ENCODE measurements at places on chromosomes 12 and 14.
A peak's percentile ranks its signal among the peaks of the same experiment; 100 is the strongest.

DNA sequence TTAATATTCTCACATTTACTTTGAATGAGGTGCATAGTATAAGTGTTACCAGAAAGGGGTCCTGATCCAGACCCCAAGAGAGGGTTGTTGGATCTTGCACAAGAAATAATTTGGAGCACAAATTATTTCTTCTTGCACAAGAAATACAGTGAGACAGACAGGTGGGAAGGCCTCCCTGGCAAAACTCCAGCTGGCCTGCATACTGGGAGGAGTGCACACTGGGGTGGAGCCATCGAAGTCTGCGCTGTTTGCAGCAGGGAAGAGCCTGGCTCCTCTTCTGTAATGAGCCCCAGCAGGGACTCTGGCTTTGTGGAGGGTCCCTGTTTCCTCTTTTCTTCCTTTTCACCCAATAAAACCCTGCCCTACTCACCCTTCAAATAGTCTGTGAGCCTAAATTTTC is 141.6 kb downstream of the GLT1D1 start:
- DNase-seq, result peak; percentile 79

DNA sequence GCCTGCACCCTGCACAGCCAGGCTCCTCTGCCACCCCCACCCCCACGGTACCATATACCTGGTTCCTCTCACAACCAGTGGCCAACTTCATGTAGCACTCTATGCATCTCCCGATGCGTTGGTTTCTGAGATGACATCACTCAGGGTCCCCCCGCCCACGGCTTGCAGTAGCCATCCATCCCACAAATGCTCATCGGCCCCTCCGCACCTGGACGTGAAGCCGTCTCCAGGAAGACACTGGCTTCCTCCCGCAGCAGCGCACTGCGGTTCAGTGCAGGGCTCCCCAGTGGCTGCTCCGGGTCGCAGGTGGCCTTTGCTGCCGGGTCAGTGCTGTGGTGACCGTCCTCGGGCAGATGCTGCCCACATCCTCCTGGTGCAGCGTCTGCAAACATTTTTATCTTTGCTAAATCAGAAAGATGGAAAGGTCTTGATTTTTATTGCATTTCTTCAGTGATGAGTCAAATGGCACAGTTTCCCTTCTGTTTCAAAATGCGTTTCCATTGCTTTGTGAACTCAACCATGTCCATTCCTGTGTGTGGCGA is 27.5 kb upstream of the MMP17 start:
- DNase-seq, result no peak

GRCh38 chr12:105030820-105031807 is 45.0 kb downstream of the NOPCHAP1 start:
- no peak for DNase-seq

DNA sequence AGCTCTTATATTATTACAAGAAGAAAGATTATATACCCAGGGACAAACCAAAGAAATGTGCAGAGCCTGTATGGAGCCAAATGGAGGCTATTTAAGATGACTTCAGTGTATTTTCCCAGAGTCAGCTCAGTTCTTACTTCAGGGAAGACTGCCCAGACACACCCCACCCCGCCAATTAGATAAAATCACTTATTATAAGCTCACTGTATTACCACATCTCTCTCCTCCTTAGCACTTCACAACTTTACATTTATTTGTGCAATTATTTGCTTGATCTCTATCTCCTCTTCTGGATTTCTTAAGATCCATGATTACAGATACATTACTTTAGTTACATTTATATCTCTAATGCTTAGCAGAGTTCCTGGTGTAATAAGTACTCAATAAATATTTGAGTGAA is 24.7 kb upstream of the WDR89 start:
- DNase-seq, result no peak

DNA sequence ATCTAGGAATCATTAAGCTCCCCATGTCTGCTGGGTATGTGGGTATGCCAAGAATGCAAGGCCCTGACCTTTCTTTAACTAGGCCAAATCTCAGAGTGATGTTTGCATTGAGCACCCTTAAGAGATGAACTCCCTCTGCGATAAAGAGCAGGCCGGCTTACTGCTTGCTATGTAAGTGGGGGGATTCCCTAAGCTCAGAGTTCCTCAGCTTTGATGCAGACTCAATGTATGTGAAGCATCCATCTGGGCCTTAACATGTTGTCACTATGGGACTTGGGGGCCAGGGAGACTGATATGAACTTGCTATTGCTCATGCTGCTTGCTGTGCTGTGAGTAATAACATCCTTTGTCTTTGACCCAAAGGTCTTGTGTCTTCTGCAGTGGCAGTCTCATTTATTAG is 149.7 kb downstream of the C12orf75 start:
- no peak for DNase-seq

DNA sequence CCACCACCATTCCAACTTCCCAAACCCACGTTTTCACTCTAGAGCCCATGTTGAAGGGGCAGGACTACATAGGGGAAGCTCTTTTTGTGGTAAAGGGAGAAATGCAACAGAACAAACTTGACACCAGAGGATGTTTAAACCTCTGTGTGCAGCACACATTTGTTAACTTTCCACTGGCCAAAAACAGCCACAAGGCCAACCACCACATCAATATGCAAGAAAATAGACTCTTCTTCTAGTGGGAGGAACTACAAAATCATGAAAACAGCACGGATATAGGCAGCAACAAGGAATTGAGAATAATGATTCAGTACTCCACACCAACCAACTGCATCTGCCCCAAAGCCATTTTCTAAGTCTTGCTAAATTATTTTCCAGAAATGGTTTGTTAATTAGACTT is 66.3 kb upstream of the CEP83 start:
- DNase-seq, result no peak

DNA sequence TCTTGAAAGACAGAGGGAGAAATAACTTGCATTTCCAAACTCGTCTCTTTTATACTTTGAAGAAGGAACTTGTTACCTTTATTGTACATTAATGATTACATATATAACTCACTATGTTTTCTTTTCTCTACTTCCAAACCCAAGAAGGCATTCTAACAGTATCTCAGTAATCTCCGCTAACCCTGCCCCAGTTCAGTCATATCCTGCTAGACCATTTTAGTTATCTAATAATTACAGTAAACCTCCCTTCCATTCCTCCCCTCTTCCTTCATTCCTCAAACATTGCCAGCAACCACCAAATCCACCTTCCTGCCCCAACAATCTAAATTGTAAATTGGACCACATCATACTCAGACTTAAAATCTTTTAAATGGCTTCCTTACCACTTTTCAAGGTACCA is 30.6 kb downstream of the STK38L start:
- DNase-seq, result no peak

- no peak for DNase-seq
Measured at GRCh38 chr14:100199240-100199860, 39.6 kb upstream of the YY1 start.

- DNase-seq, result no peak
Measured at GRCh38 chr14:69687606-69688298, 76.4 kb downstream of the SUSD6 start.

DNA sequence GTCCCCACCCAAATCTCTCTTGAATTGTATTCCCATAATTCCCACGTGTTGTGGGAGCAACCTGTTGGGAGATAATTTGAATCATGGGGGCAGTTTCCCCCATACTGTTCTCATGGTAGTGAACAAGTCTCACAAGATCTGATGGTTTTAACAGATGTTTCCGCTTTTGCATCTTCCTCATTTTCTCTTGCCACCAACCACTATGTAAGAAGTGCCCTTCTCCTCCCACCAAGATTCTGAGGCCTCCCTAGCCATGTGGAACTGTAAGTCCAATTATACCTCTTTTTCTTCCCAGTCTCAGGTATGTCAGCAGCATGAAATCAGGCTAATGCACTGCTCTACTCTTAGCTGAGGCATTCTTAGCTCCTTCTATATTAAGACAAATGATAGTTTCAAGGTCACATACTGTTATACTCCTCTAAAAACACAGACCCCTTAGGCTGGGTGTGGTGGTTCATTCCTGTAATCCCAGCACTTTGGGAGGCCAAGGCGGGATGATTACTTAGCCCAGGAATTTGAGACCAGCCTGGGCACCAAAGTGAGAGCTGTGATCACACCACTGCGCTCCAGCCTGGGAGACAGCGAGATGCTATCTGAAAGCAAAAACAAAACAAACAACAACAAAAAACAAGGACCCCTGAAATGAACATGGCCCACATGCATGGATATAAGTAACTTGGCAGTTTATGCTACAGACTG is 3.6 kb downstream of the SCAF11 start:
- DNase-seq, result no peak

GRCh38 chr14:53020193-53020932 is 69.5 kb upstream of the FERMT2 start:
- DNase-seq, result no peak

- peak; percentile 84 for DNase-seq
Measured at GRCh38 chr12:12999959-13000615, at the start of gene HEBP1. Gene HEBP1 (minus strand): TSS chr12:13000265. CDS start chr12:13000114, 151 bp downstream.

DNA sequence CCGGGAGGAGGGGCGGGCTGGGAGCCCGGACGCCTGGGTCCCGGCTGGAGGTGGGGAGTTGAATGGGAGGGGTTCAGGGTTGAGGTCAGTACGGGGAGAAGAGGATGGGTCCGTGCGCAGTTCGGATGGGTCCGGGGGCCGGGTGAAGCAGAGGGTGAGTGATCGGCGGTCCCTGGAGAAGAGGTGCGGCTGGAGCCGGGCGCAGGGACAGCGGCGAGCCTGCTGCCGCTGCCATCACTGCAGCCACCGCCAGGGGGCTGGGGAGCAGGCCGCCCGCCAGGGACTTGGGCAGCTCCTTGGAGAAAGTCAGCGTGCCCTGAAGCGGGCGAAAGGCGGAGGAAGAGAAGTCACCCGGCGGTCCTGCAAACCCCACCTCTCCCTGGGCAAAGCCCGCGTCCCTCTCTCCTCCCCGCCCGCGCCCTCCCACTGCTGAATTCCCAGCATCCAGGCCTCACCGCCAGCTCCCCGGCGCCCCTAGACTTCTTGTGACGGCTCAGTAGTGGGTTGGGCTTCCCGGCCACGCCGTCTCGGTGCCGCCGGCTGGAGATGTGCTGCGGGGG is 6.0 kb upstream of the GPR84 start:
- DNase-seq, result peak; percentile 14

- DNase-seq, result no peak
Measured at GRCh38 chr12:108099778-108100489, 29.2 kb upstream of the WSCD2 start.

GRCh38 chr12:105477873-105478272 is 147.4 kb downstream of the C12orf75 start:
- DNase-seq, result peak; percentile 79

DNA sequence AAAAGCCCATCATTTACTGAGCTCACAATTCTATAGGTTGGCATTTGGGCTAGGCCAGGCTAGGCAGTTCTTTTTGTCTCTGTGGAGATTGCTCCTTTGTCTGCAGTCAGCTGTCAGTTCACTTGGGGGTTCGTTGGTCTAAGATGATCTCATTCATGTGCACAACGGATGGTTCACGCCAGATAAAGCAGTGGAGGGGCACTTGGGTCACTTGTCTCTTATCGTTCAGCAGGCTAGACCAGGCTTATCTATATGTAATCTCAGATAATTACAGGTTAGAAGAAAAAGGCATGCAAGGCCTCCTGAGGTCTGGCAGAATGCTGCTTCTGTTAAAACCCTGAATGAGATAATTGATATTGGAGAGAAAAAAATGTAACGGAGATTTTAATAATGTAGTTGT is 119.0 kb upstream of the ATP2B1 start:
- no peak for DNase-seq

- no peak for DNase-seq
Measured at GRCh38 chr14:69910871-69911270, 31.7 kb downstream of the SMOC1 start.

DNA sequence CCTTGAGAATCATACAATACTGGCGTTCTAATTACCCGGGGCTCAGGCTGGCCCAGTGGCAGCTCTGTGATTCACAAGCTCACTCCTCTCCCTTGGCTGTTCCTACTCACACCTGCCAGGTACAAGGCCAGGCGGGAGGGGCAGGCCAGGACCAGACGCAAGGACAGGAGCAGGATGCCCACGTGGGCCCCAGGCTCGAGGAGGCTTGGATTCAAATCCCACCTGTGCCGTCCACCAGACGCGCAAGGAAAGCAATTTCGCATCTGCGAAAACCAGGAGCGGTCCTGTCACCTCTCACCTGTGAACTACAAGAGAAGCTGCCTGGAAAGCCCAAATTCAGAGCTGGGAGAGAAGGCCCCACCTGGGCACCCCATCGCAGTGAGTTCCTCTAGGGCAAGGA is 50.6 kb downstream of the BCL11B start:
- DNase-seq, result no peak
